IMR-90 (cell line): ENCODE measurements at places on chromosomes 12 and 14.
A peak's percentile ranks its signal among the peaks of the same experiment; 100 is the strongest.

DNA sequence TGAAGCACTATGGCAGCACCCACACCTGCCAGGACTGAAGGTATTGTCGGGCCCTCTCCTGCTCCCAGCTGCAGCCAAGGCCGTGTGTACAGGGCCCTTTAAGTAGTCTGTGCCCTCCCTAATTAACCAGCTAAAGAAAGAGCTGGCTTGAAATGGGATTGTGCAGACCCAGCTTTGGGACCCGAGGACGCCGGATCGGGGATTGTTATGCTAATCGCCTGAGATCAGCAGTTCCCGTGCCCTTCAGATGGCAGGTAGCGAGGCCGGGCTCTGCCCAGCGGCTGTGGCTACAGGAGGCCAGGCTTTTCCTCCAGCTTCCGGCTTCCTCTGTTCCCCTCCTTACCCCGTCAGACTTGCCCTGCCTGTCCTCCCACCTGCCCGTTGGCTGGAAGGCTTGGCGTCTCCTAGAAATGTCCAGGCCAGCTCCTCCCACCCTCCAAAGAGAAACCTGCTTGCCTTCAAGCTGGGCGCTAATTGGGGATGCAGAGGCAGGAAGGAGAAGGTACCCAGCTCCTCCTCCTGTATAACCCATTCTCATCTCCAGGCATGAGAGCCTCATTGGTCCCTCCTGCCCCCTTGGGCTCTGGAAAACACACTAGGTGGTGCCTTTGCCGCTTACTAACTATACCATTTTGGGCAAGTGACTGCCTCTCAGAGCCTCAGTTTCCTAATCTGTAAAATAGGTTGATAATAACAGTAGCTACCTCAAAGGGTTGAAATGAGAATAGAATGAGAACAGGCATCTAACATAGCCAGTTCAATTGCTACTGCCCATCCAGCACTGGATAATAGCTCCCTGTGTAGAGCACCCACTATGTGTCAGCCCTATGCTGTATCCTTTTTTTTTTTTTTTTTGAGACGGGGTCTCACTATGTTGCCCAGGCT lies 25.8 kb upstream of the MSI1 start:
- DNase-seq = no peak

DNA sequence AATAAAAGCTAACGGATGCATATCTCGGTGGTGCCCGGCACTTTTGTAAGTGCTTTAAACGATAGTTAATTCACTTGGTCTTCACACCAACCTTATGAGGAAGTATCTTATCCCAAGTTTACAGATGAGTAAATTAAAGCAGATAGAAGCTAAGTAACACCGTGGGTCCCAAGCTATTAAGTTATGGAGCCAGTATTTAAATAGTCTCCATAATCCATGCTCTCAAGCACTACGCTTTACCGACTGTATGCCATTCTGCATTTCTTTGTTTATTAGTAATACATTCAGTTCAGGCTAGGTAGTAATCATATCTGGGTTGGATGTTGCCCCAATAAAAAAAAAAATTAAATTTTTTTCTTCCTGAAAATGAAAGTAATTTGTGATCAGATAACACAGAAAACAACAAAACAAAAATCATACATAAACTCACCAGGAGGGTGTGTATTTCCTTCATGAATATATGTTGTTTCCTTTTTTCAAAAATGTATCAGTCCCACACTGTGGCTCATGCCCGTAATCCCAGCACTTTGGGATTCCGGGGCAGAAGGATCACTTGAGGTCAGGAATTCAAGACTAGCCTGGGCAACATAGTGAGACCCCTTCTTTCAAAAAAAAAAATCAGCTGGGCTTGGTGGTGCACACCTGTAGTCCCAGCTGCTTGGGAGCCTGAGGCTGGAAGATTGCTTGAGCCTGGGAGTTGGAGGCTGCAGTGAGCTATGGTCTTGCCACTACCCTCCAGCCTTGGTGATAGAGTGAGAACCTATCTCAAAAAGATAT lies 1.4 kb upstream of the M6PR start:
- no peak for DNase-seq

GRCh38 chr12:104669851-104670337 lies 213.1 kb downstream of the CHST11 start:
- DNase-seq = peak; percentile 35

GRCh38 chr14:80266930-80267329 lies 55.6 kb upstream of the DIO2 start:
- no peak for DNase-seq

- peak; percentile 58 for DNase-seq
These were observed 217.7 kb downstream of the PTPRO start for GRCh38 chr12:15540005-15540404.

DNA sequence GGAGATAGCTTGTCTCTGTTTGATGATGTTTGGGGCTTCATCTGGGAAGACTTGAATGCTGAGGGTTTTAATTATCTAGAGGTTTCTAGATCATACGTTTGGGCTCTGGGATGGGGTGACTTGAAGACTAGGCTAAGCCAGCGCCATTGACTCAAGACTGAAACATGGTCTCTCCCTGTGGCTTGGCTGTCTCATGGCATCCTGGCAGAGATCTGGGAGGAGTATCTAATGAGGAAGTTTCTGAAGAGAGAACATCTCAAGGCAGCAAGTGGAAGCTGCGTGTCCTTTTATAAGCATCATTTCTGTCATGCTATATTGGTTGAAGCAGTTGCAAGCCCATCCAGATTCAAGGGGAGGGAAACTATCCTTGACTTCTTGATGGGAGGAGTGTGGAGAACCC lies 104.8 kb downstream of the UNC79 start:
- no peak for DNase-seq
